ENCODE measurements at places on chromosomes 13 and 19.

DNA sequence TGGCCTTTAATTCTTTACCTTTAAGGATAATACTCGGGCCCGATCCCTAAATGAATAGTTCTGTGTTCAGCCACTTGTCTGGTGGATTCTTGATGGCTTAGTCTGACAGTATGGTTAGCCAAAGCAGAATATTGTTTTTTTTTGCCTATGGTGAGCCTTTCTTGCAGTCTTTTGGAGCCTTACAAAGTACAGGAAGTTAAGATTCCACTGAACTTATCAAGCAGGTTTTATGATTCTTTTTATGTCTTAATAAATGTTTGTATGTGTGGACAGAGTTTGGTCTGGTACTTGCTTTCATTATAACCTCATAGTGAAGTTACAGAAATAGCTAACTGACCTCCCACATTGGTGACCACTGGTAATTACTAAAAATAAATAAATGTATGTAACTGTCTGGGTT is 17.1 kb downstream of the PCCA start:
- no peak for DNase-seq

DNA sequence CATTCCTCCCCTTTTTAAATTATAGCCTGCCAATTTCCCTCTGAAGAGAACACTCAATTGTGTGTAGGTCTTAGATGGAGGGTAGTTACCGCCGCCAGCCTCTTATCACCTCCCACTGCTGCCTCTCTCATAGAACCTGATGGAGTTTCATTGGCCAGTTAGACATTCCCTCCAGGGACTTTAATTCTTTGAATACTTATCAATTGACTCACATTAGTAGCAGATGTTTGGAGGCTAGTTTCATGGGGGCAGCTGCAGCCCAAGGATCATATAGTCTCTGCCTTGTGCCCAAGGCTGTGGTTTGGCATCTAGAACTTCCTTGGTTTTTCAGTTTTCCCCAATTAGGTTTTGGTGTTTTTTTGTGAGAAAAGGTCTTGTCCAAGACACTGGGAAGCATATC is 318.9 kb upstream of the HTR2A start:
- DNase-seq: no peak

DNA sequence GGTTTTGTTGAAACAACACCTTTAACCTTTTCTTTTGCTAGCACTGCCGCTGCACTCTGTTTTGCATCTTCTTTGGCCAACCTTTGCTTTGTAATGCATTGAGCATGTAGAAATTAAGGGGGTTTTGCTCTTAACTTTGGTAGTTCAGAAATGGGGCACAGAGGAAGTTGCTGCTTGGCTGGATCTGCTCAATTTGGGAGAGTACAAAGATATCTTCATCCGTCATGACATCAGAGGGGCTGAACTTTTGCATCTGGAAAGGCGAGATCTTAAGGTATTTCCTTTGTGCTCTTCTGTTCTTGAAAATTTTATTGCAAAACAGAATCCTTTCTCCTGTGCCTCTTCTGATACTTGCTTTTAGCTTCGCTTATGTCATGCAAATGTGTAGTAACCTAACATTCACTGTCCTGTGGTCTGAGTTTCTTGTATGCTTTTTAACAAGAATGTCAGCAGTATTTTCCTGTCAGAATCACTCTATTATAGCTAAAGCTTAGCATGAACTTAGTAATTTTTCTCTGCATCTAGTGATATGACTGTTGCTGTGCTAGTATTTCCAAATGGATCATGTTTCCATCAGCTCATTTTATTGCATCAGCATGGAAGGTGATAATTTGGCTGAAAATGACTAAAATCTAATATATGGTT is 50.7 kb upstream of the AKAP11 start:
- DNase-seq: no peak

DNA sequence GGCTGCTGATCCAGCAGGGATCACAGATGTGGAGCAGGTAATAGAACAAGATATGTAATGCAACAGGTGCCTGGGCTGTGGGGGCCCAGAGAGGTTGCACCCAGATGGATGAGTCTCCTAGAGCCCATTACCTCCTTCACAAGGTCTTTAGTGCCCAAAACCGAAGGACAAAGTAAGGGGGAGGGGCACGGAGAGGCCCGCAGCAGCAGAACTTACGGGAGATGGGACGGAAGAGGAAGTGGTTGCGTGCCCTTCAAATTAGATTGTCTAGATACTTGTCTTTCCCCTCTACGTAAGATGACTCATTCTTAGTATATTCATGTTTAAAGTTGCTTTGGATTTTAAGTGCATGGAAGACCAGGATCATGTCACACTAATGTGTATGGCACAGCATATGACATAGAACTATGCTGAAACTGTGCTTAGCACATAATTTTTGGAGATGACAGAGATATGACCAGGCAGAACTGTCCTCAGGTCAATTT is 5.7 kb upstream of the MRPS31 start:
- no peak for DNase-seq

- DNase-seq: no peak
Measured at GRCh38 chr13:19967621-19968020, 9.1 kb downstream of the ZMYM2 start.

DNA sequence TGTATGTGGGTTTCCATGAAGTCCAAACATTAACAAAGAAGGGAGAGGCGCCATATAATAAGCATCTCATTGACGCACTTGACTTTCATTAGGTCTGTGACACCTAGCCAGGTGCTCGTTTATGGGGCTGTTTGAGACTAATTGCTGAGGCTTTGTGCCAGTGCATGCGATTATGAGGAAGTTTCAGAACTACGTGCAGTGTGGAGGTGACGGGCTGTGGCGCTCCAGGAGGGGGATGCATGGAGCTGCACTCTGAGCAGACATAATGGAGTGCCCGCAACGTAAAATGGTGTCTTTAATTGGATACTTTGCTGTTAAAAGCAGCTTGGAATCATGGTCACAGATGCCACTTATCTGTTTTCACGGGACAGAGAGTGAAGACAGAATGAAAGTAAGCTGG is 223.2 kb downstream of the FGF9 start:
- no peak for DNase-seq

DNA sequence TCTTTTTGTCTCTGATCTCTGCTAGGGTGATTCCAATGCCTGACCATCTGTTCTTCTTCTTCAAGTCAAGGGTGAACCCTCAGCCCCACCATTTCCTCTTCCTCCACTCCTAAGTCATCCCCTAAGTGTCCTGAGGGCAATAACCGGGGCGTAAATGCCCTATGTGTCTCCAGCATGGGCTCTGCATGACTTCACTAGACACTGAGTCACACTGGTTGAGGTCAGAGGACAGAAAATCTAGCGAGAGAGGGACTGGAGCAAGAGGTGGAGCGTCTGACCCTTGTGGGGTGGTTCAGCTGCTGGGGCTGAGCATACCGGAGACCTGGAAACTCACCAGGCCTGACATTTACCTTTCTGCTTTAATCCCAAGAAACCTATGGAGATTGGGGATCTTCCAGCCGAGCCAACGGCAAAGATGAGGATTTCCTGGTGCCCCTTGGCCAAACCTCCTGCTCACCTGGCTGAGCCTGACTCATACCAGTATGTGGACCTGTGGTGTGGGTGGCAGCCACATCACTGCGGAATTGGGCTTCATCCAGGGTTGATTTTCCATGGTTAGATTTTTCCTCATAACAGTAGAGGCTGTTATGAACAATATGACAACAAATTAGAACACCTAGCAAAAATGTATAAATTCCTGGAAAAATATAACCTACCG is 26.9 kb downstream of the SCGB2B2 start:
- DNase-seq: no peak
